Thymus (tissue), 14 donors: ENCODE measurements at places on chromosomes 2 and 18. TPM values are rescaled to one million over a fixed set of nuclear protein-coding genes. Genes with fewer than 3 reads are reported as not detected.

Gene DSC1
- 0.80 TPM for polyA plus RNA-seq

- no peak for DNase-seq
Observed at GRCh38 chr18:27235218-27235870, 50.2 kb upstream of the CHST9 start.

- DNase-seq, result no peak
Observed at GRCh38 chr2:10047616-10048500, 4.5 kb downstream of the KLF11 start.

- DNase-seq, result no peak
Observed at GRCh38 chr2:172839446-172839845, 103.8 kb downstream of the RAPGEF4 start.

Gene FAM237A
- 0.18 TPM for polyA plus RNA-seq

GRCh38 chr2:158837645-158838044 is 42.5 kb downstream of the DAPL1 start:
- DNase-seq, result no peak

- no peak for DNase-seq
Observed at GRCh38 chr2:133977405-133977804, 276.5 kb upstream of the MGAT5 start.

Gene CXCR2
- polyA plus RNA-seq, result 0.57 TPM

DNA sequence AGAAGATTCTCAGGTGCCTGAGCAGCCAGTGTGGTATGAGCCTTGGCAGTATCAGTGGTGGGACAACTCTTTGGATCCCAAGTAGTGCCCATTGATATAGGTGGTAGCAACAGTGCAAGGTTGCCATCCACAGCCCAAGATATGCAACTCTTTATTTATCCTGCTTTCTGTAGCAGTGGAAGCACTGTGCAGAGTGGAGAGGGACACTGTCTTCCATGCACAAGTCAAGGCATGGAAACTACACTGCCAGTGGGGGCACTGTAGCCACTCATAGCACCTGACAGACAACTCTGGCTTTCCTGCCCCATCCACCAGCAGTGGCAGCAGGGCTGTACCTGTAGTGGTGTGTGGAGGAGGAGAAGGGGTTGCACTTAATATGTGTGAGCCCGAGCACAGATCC is 409.6 kb upstream of the TMEFF2 start:
- no peak for DNase-seq

Gene VAMP5
- polyA plus RNA-seq, result 93.2 TPM

GRCh38 chr2:45974762-45975408 is 322.3 kb upstream of the EPAS1 start:
- DNase-seq, result no peak

- no peak for DNase-seq
Observed at GRCh38 chr2:234874347-234875046, 77.3 kb upstream of the SH3BP4 start.

GRCh38 chr2:85771486-85771885 is 17.7 kb downstream of the ATOH8 start:
- no peak for DNase-seq

DNA sequence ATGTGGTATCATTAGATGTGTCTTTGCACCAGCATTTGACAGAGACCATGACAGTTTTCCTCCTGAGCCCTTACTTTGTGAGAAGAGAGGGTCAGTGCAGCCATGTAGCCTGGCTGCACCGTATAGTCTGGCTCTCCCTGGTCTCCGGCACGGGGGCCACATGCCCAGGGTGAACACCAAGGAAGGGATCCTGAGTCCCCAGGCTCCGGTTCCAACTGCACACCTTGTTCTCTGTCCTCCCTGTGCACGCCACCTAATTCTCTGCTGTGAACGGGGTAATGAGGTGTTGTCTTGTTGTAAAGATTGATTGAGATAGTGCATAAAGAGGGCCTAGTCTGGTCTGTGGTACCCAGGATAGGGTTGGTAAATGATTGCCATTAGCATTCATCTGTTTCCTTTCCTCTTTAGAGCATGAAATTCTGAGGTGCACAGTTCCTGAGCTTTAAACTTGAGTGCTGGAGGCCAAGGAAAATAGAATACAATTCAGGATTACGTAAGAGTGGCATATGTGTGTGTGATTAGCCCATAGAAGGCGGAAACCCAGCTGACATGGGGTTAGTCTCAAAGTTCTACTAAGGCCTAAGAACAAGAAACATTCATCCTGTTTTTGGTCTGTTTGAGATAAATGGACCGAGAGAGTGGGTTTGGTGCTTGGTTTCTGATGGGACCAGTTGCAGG is 55.5 kb downstream of the NCK2 start:
- DNase-seq, result no peak

DNA sequence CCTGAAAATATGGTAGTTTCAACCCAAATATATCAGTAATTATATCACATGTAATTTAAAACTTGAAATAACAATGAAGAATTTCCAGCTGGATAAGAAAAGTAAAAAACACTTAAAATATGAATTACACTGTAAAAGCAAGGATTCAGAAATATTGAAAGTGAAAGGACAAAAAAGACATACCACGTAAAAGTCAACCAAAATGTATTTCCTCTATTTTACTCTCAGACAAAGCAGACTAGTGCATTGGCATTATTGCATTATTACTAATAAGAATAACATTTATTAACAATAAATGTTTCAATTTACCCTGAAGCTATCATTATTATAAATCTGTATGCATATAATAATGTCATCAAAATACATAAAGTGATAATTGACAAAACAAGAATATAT is 445.1 kb upstream of the TRIB2 start:
- no peak for DNase-seq

Gene DQX1
- 0.78 TPM for polyA plus RNA-seq

GRCh38 chr2:208148803-208149202 is 2.8 kb upstream of the CRYGB start:
- DNase-seq, result no peak

DNA sequence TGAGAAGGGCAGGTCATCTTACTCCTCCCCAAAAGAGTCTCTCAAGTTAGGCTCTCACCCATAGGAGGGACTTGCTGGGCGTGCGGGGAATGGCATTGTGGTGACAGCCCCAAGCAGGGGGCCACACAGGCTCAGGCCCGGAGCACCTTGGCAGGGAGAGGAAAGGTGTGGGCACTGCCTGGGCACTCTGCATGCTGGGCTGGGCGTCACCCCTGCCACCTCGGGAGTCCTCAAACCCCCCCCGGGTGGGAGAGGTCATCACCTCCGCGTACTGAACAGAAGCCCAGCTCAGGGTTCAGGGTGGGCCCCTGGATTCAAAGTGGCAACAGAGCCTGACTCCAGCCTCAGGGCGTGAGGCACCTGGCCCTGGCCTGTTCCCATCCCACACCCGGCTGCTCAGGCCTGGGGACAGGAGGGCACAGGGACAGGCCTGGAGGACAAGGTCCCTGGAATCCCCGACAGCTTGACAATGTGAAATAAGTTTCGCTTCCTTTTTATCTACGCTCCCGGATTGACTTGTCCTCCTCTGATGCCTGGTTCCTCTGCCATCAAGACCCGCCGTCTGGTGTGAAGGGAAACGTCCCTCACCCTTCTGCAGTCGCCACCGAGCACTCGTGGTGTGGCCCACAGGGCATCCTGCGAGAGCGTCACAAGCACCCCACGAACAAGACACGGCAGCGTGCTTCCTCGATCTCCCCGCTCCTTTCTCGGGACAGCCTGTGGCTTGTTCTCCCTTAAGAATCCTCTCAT is 97.8 kb downstream of the HDAC4 start:
- DNase-seq, result no peak

DNA sequence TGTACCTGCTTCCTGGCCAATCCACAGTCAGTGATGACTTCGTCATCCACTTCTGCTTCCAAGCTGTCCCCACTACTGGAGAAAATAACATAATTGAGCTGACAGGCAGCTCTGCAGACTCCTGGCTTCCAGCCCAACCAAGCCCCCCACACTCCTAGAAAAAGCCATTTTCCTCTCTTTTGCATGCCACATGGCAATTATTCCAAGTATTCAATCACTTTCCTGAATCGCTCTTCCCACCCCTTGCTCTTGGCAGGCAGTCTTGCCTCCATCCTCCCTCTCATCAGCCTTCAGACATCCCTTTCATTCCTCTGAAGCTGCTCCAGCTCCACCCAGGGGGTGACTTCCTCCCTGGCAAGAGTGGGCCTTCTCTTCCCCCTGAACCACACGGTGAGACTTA is 14.3 kb upstream of the ST8SIA5 start:
- DNase-seq, result no peak

DNA sequence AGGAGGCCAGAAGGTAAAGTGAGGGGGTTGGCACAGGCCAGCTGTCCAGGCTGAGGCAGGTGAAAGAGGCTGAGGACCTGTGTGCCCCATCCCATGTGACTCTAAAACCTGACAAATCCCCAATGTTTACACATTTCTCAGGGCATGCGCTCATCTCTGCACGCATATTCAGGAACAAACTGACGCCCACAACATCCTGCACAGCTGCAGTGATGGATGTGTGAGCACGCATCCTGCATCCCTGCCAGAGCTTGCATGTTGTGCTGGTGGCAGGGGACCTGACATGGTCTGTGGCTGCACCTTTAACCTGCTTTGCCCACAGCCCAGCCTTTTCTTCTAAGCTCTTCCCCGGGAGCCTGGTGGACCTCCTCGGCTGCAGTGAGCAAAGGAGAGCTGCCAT is 83.1 kb downstream of the FBXO15 start:
- no peak for DNase-seq

Gene FOXI3
- 0.14 TPM for polyA plus RNA-seq

Gene HSPD1
- polyA plus RNA-seq, result 159 TPM

DNA sequence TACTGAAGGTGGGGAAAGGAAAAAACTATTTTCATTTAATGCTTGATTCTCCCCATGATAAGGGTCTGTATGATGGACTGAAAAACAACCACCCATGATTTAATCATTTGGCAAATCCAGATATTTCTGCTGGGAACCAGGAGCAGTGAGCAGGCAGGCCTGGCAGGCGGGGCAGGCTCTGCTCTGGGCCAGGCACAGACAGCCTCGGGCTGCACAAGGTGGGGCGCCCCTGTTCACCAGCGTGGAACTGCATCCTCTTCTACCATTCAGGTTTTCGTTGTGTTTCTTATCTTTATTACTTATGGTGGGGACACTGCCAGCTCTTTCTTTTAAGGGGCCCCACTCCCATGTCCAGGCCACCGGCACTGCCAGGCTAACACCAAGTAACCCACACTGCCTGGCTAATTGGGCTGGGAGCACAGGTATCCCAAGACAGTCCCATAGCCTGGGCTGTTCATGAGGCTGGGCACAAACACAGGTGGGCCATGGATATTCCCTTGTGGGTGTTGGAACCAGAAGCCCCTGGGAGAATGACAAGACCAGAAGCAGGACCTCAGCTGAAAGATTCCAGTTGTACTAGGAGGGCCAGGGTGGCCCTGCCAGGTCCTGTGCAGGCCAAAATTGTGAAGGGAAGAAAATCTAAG is 57.1 kb upstream of the RALBP1 start:
- DNase-seq, result no peak

- no peak for DNase-seq
Observed at GRCh38 chr2:1588978-1589621, 155.2 kb downstream of the PXDN start.

DNA sequence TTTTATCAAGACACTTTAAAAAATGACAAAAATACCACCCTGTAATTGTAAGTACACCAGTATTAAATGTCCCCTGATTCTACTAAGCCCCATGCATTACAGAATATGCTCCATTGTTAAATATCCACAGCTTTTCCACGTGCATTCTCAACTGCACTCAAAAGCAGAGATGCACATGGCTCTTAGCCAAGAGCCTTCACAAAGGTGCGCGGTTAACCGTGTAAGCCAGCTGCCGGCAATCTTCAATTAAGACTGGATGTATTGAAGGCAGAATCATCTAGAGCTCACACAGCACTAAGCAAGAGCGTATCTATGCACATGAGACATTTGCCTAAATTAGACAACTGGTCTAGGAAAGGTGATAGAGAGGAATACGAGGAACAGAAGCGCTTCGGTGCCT is 278.3 kb downstream of the NAPG start:
- DNase-seq, result no peak

Gene SCYGR4
- polyA plus RNA-seq, result not detected

GRCh38 chr2:161416708-161417437 is 776 bp downstream of the TBR1 start:
- no peak for DNase-seq

Gene LYPD6B
- 1.4 TPM for polyA plus RNA-seq

GRCh38 chr18:53625997-53626599 is 598.4 kb downstream of the MBD2 start:
- DNase-seq, result no peak

DNA sequence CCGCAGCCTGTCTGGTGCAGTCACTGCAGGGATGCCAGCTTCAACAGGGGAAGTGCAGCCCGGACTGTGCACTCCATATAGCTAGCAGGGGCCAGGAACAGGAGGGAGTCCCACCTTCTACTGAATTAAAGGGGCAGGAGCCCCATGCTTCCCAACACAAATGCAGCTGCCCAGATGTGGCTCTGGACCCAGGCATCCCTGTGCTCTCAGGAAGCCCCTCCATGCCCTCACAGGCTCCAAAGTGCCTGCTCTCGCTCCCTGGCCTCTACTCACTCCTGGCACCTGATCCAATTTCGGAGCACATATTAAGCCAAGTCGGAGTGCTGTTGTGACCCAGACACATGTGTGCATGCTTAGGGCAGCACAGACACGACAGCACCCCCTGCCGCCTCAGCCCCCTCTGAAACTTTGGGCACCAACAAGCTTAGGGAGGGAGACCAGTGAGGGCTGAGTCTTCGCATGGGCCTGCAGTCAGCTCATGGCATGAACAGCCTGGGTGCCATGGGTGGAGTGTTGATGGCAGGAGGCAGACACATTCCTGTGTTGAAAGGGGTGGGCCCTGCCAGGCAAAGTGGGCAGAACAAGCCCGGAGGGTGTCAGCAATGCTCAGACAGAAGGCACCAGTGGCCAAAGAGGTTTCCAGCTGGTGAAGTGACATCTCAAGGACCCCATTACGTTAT is 83.5 kb downstream of the ZNF804A start:
- no peak for DNase-seq

DNA sequence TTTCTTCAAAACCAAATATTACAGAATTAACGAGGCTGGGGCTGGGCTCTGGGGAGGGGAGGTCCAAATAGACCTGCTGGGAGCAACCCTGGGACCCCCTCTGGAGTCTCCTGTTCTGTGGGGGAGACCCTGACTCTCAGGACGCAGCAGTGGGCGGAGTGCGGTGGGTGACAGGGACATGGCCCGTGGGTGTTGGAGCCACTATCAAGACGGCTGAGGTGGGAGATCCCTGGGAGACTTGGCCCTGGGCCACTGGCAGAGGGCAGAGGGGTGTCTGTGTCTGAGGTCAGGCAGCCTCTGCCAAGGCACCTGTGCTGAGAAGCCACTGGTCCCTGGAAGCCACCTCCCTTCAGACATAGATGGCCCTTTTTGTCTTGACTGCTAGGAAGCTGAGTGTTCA is 79.5 kb upstream of the CTDP1 start:
- DNase-seq, result no peak

- DNase-seq, result no peak
Observed at GRCh38 chr2:120418174-120418787, 72.3 kb downstream of the INHBB start.

Gene UGT1A3
- polyA plus RNA-seq, result not detected

Gene SPP2
- polyA plus RNA-seq, result 0.11 TPM

GRCh38 chr2:109289504-109290222 is 160.7 kb downstream of the SH3RF3 start:
- DNase-seq, result no peak
